ENCODE measurements at places on chromosomes 11 and 22. TPM values are rescaled to one million over a fixed set of nuclear protein-coding genes. Genes with fewer than 3 reads are reported as not detected.

SOX10 gene
- total RNA-seq, result not detected

PLEKHA7 gene
- total RNA-seq, result 0.61 TPM

LTBP3 gene
- 22.8 TPM for total RNA-seq

MGAT3 gene
- 0.36 TPM for total RNA-seq

CDC42EP2 gene
- total RNA-seq, result 79.5 TPM

RIBC2 gene
- 0.16 TPM for total RNA-seq

PRDM11 gene
- total RNA-seq, result 10.9 TPM

PRR33 gene
- total RNA-seq, result not detected

CSNK2A3 gene
- total RNA-seq, result 1.9 TPM

SCN3B gene
- 0.16 TPM for total RNA-seq

Measured in hair follicle dermal papilla cell (primary cell).